ENCODE measurements at places on chromosomes 2 and 18.

GRCh38 chr2:112938904-112939303 lies 27.9 kb downstream of the IL37 start:
- DNase-seq: no peak

DNA sequence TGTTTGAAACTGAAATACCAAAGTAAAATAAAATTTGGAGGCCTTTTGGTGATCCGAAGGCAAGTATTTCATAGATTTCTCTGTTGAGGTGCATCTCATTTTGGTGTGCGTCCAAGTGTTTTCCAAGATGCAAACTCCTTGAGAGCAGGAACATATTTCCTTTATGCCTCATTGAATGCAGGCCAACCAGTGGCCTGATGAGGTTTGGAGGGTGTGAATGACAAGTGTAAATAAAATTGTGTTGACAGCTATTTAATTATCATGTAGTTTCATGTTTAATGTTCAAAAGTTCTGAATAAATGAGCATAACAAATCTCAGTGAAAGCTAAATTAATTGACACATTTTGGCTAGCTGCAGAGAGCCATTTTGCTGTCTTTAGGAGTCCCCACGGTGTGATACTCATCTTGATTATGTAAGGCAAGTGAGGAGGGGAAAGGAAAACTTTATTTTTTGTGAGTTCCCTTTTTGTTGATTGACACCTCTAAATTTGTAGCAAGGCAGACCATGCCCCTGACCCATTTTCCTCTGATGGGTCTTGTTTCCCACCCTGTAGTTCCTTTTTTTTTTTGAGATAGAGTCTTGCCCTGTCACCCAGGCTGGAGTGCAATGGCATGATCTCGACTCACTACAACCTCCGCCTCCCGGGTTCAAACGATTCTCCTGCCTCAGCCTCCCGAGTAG lies 6.3 kb upstream of the LTBP1 start:
- no peak for DNase-seq

DNA sequence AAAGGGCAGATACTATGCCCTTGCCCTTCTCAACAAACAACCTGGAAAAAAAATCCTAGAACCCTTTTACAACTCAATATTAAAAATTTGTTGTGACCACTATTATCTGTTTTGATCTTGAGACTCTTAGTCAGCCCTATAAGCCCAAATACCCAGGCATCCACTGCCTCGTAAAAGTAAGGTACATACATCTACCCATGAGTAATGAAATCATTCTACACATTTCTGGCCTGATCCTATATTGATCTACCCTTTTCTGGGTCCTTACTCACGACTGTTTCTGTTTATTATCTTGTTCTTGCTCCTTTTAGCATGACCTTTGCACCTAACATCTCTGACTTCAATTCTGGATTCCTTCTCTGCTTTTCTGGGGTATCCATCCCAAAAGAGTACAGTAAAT lies 56.8 kb downstream of the SCG2 start:
- DNase-seq: no peak

- DNase-seq: no peak
These were observed 74.8 kb upstream of the ZNF532 start for GRCh38 chr18:58789876-58790240.

GRCh38 chr2:125471963-125472362 lies 1184.0 kb upstream of the GYPC start:
- no peak for DNase-seq

DNA sequence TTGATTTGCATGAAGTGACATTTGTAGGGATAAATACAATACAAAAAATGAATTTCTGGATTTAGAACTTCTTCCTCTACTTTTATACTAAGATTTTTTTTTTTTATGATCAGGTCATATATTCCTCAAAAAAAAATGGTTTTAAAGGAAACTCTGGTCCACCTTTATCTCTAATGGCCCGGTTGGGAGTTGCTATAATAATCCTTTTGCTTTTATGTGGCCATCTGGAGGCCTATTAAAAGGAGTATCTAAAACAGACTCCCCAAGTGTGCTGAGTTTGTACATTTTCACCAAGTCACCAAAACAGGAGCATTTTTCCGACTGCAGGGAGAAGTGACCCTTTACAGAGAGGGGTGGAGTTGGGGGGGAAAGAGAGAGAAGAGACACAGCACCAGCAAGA lies 329.2 kb upstream of the FIGN start:
- no peak for DNase-seq

DNA sequence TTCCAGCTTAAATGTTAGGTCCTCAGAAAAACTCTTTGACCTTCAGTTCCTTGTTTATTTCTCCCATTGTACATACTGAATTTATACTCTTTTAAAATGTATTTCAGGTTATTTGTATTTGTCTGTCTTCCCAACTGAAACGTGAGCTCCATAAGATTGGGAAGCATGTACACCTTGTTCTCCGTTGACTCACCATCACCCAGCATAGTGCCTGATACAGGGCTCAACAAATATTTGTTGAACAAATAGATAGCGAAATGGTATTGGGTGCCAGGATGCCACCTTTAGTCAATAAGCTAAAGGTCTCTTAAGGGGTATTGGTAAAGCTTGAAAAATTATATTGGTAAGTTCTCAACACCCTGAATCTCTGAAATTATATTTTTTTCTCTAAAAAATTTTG lies 1841.3 kb upstream of the CELF4 start:
- no peak for DNase-seq

GRCh38 chr2:20516646-20517341 lies 69.9 kb downstream of the RHOB start:
- DNase-seq: no peak

DNA sequence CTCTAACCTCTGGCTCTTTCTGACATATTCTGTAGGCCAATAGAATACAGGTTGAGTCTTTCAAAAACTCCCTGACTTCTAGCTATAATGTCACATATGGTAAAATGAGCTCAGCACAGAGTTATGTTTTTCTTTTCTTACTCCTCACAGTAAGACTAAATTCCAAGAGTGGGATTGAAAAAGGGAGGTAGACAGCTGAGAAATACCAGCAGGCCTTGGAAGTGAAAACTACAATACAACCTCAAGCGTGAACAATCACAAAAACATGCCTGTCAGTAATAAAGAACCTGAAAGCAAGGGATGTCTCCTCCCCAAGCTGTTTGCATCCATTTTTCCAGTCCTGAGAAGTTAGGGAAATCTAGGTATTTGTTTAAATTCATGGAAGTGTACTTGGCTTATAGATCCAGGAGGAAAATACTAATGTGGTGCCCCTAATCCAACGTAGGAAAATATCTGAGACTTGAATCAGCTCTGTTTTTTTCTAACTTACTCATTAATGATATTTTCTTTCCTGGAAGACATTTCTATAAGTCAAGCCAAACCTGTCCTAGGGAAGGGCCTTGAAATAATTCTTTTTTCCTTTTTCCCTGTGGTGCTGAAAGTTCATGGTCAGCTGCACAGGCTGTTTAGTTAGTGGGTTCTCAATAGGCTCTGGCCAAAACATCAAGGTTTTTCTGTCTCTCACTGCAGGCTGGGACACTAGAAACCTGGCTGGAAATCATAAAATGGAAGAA lies 167.9 kb upstream of the SPATS2L start:
- DNase-seq: no peak

DNA sequence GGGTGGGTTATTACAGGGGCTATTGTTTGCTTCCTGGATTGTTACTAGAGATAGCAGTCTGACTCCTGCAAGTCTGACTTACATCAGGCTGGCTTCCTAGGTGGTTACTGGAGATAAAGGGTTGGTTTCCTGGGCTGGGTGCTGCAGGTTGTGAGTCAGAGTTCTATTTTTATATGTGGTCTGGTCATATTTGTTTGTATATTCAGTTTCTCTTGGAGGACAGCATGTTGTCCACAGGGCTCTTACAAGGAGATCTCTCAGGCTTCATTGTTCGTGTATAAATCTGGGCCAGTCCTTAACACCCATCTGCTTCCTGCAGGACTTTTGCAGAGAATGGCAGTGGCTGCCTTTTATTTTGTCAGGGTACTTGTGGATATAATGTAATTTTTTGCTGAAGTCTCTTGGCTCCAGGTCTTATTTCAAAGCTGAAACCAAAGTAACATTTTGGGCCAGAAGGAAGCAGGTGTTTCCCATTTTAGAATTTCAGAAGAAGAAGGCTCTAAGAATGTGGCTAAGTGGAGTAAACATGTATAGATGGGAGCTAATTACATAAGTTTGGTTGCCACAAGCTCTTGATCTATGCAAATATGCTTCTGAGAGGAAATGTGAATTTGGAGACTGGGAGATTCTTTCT lies 65.9 kb upstream of the SLC16A14 start:
- DNase-seq: no peak

- no peak for DNase-seq
These were observed 34.2 kb downstream of the ABCA12 start for GRCh38 chr2:215104226-215104625.

GRCh38 chr18:31402026-31402373 lies 25.4 kb downstream of the DSG4 start:
- DNase-seq: no peak

- no peak for DNase-seq
These were observed 32.0 kb downstream of the CDCA7 start for GRCh38 chr2:173386738-173387065.

GRCh38 chr2:80893711-80894110 lies 589.2 kb upstream of the LRRTM1 start:
- no peak for DNase-seq

GRCh38 chr2:88841224-88841929 lies 149.9 kb downstream of the RPIA start:
- no peak for DNase-seq

DNA sequence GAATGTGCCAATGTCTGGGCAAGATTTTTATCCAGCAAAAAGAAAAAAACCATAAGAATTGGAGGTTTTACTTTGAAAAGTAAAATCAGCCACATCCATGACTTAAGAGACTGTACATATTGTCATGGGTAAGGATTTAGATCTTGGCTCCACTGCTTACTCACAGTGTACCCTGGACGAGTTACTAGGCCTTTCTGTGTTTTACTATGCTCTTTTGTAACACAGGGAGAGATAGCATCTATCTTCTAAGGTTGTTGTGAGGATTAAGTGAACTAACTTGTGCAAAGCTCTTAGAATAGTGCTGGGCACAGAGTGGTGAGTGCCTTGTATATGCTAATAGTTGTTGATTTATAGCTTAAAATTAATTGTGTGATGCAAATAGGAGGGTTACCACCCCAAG lies 255.9 kb downstream of the NEDD4L start:
- no peak for DNase-seq

GRCh38 chr2:24818721-24819167 lies 25.5 kb downstream of the CENPO start:
- no peak for DNase-seq

DNA sequence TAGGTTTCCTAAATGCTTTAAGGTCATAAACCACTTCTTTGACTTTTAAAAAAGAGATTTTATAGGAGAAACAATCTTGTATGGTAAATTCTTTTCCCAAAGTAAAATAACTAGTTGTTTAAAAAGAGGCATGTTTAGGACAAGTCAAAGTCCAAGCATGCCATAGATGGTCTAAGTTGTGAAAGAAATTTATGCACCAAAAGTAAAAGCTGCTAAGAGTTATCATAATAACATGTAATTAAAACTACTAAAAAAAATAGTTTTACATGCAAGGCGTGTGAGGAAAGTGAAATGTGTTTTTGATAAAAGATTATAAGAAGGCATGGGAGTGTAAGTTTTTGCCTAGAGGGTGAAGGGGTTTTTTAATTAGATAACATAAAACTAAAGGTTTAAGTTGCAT lies 22.5 kb downstream of the FAM210A start:
- DNase-seq: no peak

GRCh38 chr2:95379371-95379831 lies 23.1 kb upstream of the FAHD2A start:
- no peak for DNase-seq

- no peak for DNase-seq
These were observed 58.2 kb downstream of the PPP1R1C start for GRCh38 chr2:182043861-182044260.

- no peak for DNase-seq
These were observed 152.4 kb upstream of the CAVIN2 start for GRCh38 chr2:191999101-191999841.

GRCh38 chr2:19687017-19687659 lies 214.6 kb downstream of the TTC32 start:
- DNase-seq: no peak

GRCh38 chr18:52617931-52618330 lies 277.9 kb downstream of the DCC start:
- no peak for DNase-seq

- no peak for DNase-seq
These were observed 67.0 kb downstream of the PMS1 start for GRCh38 chr2:189851174-189851826.

DNA sequence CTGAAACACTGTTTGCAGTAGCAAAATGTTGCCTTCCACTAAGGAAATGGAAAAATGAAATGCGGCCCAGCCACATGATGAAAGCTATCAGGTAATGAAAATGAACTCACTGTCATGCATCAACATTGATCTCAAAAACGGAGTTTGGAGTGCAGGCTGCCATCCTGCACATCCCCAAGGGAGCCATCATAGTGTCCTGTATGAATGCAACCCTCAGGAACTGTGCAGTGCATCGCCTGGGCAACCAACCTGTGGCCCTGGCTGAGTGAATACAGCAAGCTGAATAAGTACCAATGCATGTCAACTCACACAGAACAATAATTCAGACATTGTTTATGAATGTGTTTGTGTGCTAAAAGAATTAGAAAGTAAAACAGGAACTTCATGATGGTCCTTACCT lies 23.1 kb upstream of the TXNDC2 start:
- no peak for DNase-seq

DNA sequence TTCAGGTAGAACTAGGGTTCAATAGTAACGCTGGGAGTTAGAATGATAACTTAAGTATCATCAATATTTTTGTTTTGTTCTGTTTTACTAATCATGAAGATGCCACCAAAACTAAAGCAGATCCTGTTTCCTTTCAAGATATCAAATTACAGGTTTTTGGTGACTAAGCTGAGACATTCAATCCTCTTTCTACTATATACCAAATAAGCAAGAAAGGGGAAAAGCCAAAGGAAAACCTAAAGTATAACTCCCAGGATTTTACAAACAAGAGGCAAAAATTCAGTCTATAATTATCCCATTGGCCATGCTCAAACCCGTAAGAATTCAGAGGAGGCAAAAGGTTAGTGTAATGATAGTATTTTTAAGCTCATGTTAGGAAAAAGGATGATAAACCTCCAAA lies 175.2 kb upstream of the CCDC150 start:
- DNase-seq: no peak
